ENCODE measurements at places on chromosomes 12 and 14.

DNA sequence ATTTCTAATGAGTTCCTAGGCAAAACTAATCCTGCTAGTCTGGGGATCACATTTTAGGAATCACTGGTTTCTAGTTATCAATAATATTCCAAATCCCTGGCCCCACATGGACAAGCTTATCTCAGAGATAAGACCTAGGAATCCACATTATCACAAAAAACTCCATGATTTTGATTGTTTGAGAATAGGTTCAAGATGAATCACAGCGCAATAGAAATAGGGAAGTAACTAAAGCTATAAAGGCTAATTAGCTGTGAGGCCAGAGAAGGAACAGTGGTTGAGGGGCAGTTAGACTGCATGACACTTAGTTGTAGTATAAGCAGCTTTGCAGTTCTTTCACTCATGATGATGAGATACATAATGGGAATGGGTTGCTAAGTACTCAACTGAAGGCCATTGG, 13.1 kb upstream of the ATP5F1B start:
- no peak for DNase-seq

DNA sequence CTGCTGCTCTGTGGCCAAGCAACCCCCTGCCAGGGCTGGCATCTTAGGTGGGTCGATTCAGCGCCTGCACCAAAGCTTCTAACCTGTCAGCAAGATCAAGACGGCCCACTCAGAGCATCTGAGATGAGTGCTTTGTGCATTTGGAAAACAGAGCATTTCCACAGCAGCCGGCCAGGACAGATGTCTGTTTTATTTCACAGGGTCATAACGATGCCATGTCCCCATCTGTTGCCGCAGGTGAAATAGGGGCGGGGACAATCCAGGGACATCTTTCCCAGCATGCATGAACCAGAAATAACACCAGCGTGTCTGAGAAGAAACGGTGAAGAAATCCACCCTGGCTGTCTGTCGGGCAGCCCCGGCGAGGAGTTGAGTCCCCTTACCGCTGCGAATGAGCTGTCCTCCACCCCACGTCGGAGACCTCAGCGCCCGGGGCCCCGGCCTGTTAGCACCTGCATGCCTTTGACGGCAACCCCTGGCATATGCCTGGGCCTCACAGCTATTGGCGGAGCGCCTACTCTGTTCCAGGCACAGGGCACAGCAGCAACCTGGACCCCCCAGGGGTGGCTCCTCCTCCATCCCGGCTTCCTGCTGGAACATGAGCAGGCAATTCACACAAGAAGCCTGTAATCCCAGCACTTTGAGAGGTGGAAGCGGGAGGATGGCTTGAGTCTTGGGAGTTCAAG, 30.6 kb upstream of the ULK1 start:
- no peak for DNase-seq

- DNase-seq = no peak
These were observed 589 bp upstream of the ZNF219 start for GRCh38 chr14:21098892-21099595.

DNA sequence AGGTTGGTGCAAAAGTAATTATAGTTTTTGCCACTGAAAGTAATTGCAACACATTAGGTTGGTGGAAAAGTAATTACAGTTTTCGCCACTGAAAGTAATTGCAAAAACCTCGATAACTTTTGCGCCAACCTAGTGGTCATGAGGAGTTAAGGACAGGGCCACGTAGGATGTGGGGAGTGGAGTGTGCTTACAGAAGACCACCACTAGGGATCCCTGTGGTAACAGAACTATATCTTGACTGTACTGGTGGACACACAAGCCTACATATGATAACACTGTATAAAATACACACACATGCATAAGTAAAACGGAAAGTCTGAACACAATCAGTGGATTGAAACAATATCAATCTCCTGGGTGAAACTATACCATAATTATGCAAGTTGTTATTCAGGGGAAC, 187.4 kb upstream of the ABCD2 start:
- DNase-seq = no peak

DNA sequence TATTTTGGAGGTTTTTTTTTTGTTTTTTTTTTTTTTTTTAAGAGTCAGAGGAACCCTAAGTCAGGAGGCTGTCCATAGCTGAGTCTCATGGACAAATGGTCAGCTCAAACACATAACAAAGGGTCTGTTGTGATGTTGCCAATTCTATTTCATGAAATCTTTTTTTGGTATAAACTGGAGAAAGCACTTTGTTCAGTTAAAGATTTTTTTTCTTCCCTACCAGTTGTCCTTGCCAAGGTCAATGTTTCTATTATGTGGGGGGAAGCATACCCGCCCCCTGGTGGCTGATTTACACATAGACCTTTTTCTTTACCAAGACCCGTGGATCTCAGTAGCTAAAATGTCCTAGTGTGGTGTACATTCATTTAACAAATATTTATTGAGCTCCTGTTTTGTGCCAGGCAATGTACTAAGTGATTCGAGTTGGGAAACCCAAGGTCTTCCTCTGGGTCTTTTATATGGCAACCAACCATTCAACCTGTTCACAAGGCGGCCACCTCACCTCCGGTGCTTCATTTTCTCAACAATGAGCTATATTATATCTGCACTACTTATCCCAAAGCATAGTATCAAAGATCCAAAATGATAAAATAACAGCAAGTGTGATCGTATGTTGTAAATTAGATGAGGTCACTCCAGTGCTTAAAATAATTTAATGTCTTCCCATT, 214.5 kb downstream of the PAH start:
- DNase-seq = no peak

- no peak for DNase-seq
These were observed 185.8 kb downstream of the EGLN3 start for GRCh38 chr14:33764876-33765650.

DNA sequence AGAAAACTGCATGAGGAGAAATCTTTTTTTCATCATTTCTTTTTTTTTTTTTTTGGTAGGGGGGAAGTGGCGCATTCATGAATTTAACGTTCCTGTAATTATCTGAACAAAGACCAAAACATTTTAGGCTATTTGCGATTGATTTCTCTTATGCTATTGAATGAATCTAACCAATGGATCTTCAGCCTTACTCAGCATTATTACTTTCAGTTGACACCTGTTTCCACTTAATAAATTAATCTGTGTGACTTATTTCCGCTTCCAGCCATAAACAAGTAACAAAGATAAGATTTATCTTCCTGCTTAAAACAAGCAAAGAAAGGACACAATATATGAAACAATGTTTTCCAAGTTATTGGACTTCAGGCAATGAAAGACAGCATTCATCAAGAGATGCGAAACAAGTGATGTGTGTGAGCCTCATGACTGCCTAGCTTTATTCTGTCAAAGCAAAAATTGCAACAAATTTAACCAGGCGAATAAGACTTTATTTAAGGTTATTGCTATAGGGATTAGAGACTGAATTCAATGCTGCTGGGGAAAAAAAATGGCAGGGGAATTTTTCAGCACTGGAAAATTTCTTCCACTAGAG, 1026.9 kb downstream of the LRFN5 start:
- no peak for DNase-seq

DNA sequence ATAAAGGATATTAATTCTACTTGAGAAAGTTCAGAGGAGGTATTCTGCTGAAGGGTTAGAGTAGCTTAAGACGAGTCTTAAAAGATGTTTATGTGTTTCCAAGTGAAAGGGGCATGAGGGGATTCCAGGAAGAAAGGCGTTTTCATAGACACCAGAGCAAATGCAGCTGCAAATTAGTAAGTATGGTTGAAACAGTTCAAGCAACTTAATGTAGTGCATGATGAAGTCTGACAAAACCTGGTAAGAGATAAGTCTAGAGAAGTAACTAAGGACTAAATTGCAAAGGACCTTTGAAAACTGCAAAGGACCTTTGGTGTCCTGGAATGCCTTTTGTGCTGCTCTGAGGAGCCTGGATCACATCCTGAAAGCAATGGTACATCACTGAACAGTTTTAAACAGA, 11.5 kb downstream of the LUM start:
- no peak for DNase-seq

- no peak for DNase-seq
These were observed 77.7 kb downstream of the ETV6 start for GRCh38 chr12:11727133-11727664.

DNA sequence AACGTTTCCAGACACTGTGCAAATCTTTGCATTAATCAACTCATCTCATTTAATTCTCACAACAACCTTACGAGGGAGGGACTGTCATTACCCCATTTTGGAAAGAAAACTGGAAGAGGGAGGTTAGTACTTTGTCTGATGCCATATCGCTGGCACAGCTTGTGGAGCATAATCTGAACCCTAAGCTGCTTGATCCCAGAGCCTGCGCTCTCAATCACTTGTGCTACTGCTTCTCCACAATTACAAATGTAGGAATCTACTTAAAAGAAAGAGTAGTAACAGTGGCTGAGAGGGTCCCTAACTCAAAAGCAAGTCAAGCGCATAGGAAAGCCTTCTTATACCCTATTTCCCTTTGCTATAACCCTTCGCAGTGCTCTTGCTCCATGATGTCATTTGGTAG, 3.2 kb downstream of the EFS start:
- no peak for DNase-seq

Measured in Panc1 (cell line).